EL (cell line): ENCODE measurements at places on chromosomes 2 and 18.

GRCh38 chr2:163565192-163565591 is 170.6 kb downstream of the FIGN start:
- DNase-seq: no peak

DNA sequence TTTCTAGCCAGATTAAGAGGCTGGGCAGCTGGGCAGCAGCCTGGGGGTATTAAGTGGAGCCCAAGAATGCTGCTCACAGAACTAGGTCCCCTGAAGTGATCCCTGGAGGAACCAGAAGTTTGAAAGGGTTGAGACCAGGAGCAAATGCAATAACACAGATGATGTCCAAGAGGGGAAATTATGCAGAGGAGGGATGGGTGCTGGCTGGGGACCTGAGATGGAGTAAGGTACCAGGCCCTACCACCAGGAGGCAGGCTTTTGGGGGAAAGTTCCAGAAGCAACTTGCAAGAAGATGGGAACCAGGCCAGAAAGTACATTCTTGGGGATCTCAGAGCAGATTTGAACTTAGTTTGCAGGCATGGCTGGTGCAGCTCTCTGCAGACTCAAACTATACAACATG is 175.1 kb downstream of the NCK2 start:
- DNase-seq: peak; percentile 46

- DNase-seq: no peak
Measured at GRCh38 chr2:217244815-217245214, 385.0 kb upstream of the TNP1 start.

DNA sequence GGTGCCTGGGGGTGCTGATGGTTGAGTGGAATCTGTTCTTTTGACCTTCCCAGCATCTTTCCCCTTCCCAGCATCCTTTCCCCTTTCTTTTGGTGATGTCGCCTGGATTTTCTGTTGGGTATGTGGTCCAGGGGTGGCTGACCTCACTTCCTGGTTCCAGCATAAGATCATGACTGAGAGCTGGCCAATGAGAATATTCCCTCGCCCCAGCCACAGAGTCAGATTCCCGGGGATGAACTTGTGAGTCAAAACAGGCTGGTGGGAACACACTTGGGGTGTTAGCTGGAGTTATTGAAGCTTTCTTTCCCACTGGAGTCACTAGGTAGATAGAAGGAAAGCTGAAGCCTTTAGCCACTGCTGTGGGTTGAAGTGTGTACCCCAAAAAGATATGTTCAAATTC is 28.0 kb upstream of the FOSL2 start:
- DNase-seq: peak; percentile 75

DNA sequence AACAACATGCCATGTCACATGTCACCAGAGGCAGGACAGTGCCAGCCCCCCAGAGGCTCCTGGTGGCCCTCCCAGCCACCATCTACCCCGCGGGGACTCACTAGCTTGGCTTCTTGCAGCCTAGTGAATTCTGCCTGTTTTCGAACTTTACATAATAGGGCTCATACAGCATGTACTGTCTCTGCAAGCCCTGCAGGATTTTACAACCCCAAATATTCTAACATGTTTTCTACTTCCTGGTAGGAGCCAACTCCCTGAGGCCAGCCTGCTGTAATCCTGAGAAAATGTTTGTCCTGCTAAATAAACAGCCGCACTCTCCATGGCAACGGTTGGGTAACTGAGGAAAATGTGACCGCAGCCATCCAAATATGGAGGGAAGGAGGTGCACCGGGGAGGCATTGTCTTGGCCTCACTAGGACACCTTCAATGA is 2.7 kb downstream of the PER2 start:
- DNase-seq: peak; percentile 91

DNA sequence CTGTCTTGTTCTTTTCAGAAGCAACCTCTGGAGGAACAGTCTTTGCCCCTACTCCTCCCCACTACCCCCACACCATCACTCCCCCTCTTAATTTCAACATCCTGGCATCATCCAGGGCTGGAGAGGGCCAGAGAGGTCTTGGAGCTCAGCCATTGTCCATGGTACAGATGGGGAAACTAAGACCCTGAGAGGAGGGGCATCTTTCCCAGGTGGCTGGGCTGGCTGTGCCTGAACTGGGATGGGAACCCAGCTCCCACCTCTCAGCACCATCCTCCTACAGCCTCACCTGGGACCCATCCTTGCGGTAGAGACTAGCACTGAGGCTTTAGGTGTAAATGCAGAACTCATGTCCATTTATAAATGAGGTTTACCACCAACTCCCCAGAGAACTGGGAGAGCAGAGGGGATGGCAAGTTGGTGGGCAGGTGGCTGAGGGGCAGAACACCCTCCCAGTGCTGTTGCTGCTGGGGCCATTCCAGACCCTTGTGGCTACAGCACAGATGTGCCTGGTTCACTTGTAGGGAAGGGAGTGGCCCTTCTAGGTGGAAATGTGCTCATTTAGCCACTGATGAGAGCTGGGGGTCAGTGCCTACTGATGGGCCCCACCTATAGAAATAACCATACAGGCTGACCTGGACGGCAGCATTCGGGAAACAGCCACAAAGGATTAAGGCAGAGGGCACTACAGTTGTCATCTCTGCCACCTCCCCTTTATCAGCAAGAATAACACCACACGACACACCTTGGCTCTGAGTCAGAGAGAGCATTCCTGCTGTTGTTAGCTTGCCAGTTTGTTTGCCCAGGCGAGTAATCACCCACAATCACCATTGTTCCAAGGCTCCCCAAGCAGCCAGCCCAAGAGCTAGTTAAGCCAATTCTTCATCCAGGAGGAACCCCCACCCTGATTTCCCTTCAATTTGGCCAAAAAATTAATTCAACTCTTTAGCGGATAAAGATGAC is 2.1 kb downstream of the MLPH start:
- DNase-seq: peak; percentile 54

DNA sequence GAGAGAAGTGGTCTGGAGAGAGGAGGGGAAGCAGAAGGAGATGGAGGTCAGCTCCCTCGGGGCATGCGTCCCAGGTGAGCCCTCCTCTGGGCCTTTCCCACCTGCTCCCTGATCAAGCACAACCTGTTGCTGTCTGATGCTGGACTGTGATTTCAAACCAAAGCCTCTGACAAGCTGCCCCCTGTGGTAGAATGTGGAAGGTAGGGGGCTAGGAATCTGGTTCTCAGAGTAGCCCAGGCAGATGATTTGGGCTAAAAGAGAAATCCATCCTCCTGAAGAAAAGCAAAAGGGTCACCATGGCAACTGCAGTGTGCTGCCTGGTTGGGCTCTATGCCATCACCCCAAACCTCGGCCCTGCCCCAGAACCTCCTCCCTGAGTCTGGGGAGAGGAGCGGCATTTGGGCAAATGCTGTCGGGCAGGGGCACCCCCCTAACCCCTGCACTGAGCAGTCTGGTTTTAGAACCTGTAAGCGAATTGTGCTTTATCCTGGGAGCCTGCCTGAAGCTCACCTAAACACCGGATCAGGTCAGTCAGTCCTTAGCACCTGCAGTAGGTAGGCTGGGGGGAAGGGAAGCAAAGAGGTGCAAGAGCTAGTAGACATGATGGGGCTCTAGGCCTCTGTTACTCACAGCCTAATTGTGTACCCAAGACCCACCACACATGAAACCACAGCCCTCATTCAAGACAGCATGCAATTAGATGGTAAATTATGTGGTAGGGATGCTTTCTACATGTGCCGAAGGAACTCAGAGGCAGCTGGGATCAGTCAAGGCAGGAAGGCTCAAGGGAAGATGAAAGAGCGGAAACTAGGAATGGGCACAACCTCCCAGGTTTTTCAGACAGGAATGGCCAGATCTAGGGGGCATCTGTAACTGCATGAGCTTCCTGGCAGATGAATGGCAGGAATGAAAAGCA is 83.5 kb downstream of the DNMT3A start:
- DNase-seq: no peak

DNA sequence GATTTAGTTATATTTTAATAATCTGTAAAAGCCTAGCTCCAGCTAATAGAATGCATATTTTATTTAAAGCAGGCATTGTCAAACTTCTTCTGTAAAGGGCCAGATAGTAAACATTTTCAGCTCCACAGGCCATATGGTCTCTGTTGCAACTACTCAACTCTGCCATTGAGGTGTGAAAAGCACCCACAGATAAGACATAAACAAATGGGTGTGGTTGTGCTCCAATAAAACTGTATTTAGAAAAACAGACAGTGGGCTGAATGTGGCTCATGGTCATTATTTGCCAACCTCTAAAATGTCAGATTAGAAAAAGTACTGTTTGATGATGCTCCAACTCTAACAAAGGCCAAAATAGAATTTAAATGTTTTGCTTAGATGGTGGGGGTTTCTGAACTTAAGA is 519.9 kb downstream of the RNF144A start:
- no peak for DNase-seq

DNA sequence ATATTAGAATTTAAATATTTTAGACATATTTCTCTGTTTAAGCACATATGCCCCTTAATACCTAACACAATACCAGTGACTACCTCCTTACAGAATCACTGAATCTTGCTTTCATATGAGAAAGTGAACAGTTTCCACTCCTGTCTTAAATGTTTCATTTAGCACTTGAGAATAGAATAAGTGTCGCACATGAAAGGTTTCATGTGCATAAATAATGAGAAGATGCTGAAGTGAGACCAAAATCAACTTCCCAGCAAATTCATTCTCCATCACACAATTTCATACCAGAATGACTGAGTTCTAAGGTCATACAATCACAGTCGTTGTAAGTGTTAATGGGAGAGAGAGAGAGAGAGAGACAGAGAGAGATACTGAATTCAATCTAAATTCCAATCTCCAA is 51.2 kb downstream of the ATIC start:
- no peak for DNase-seq

DNA sequence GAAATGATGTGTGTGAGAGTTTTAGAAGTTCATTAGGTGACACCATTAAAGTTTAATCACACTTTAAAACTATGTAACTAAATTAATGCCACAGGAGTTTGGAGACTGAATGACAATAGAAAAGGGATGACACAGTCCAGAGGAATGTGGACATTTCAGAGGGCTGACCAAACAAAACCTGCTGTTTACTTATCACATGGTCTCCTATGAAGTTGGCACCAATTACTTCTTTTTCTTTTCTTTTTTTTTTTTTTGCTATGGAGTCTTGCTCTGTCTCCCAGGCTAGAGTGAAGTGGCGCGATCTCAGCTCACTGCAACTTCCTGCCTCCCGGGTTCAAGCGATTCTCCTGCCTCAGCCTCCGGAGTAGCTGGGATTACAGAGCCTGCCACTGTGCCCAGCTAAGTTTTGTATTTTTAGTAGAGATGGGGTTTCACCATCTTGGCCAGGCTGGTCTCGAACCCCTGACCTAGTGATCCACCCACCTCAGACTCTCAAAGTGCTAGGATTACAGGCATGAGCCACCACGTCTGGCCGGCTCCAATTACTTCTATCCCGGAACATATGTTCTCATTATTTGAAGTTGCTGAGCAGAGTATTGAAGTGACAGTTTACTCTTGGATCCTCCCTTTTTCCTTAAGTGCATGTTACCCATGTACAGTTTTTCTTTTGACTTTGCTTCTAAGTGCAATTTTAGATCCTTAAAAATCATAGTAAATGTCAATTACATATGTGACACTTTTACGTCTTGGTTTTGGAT is 4.3 kb downstream of the AGPS start:
- DNase-seq: peak; percentile 82

GRCh38 chr2:187815113-187815512 is 260.9 kb upstream of the TFPI start:
- no peak for DNase-seq

GRCh38 chr2:133331436-133331835 is 236.8 kb downstream of the NCKAP5 start:
- no peak for DNase-seq

- DNase-seq: no peak
Measured at GRCh38 chr2:23503097-23503496, 118.1 kb downstream of the KLHL29 start.

DNA sequence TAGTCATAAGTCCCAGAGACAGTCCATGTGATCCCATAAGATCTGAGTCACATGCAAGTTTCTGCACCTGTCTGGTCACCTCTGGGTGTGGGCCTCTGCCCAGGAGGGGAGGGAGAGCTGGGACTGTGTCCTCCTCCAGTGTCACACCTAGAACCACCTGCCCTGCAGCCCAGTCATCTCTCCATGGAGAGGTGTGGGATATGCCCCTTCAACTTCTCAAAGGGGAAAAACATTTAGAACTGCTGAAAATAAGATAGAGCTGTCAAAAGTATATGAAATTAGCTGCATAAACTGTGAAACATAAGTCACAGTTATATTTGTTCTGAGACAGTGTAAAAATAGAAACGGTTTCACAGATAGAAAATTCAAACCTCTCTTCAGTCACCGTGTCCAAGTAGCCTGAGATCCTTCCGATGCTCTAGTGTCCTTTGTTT is 55.4 kb downstream of the NGEF start:
- DNase-seq: no peak

GRCh38 chr2:23828256-23828980 is 98.5 kb downstream of the ATAD2B start:
- no peak for DNase-seq
